Memory B cell (primary cell): ENCODE measurements at places on chromosomes 16 and 17.

DNA sequence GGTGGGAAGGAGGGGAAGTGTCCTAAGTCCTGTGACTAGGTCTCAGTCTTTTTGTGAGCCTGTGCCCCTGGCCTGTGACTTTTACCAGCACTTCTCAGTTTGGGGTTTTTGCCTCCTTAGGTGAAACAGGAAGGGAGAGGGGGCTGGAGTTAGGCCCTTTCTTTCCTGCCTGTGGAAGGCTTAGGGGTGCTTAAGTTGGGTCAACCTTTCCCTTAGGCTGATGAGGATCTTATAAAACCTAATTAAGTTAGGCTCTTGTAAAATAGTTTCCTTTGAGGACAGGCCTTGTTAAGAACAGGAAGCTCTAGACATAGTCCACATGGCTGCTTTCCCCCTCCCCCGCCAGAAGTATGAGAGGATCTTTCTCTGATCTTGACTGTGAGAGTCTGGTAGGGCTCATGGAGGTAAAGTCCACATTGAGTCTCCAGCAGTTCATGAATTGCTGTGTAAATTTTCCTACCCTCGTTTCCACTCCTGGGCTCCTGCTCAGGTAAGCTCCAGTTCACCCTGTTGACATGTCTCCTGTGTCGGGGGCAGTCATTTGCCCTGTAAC is 17.0 kb upstream of the DNASE1 start:
- no peak for DNase-seq

GRCh38 chr17:2048805-2049204 is 6.1 kb upstream of the HIC1 start:
- no peak for DNase-seq

DNA sequence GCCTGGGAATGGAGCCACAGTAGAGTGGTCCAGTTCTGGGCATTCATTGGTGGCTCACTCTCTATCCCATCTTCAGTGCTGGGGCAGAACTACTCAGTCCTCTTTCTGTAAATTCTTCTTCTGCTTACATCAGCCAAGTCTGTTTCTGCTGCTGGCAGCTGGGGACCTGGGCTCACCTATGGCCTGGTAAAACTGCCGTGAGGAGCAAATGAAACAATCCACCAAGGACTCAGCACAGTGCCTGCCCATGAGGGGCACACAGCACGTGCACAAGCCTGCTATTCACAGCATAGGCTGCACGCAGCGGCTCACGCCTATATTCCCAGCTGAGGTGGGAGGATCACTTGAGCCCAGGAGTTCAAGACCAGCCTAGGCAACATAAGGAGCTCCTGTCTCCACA is 30.9 kb upstream of the SNN start:
- no peak for DNase-seq

GRCh38 chr17:57588086-57588485 is 157.0 kb downstream of the CCDC182 start:
- no peak for DNase-seq

GRCh38 chr16:86430814-86431213 is 79.5 kb upstream of the FOXF1 start:
- no peak for DNase-seq

DNA sequence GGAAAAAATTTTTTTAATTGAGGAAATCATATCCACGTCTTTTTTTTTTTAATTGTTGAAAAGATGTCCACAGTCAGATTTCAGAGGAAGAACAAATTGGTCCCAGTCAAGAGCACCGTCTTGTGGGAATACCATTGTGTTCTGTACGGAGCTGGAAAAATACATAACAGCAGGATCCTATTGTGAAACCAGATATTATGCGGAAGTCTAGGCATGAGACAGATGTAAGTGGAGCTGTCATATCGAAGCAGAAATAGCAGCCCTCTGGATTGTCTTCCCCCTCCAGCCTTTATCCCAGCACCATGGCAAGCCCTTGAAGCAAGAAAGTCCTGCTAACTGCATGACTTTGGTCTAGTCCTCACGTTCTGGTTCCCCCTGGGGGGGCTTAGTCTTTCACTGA is 391.6 kb upstream of the ASIC2 start:
- DNase-seq, result no peak

- DNase-seq, result no peak
Measured at GRCh38 chr17:38881600-38882191, 11.8 kb downstream of the LASP1 start.

- DNase-seq, result no peak
Measured at GRCh38 chr17:61335105-61335844, 64.4 kb upstream of the TBX2 start.

GRCh38 chr16:24075302-24075701 is 180.8 kb upstream of the CACNG3 start:
- no peak for DNase-seq

GRCh38 chr16:50694206-50694605 is 800 bp downstream of the NOD2 start:
- DNase-seq, result no peak

GRCh38 chr16:89200850-89201411 is 594 bp upstream of the SLC22A31 start:
- DNase-seq, result no peak

- DNase-seq, result no peak
Measured at GRCh38 chr17:1058423-1059130, 61.6 kb downstream of the TIMM22 start.

DNA sequence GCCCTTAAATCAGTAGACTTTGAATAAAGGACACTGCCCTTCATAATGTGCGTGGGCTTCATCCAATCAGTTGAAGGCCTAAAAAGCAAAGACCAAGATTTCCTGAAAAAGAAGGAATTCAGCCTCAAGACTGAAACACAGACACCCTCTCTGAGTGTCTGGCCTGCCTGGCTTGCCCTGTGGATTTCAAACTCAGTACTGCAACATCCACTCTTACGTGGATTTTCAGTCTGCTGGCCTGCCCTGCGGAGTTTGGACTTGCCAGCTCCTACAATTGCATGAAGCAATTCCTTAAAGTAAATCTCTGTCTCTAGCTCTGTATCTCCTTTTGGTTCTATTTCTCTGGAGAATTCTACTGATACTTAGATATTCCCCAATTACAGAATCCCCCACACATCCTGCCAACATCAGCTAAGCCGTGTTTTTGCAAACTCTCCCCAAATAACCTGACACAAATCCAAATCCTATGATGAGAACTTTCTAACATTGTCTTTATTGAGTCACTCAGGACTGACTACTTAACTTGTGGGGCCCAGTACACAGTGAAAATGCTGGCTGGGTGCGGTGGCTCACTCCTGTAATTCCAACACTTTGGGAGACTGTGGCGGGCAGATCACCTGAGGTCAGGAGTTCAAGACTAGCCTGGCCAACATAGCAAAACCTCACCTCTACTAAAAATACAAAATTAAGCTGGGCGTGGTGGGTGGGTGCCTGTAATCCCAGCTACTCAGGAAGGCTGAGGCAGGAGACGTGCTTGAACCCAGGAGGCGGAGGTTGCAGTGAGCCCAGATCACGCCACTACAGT is 7.2 kb upstream of the TNFRSF17 start:
- DNase-seq, result no peak

DNA sequence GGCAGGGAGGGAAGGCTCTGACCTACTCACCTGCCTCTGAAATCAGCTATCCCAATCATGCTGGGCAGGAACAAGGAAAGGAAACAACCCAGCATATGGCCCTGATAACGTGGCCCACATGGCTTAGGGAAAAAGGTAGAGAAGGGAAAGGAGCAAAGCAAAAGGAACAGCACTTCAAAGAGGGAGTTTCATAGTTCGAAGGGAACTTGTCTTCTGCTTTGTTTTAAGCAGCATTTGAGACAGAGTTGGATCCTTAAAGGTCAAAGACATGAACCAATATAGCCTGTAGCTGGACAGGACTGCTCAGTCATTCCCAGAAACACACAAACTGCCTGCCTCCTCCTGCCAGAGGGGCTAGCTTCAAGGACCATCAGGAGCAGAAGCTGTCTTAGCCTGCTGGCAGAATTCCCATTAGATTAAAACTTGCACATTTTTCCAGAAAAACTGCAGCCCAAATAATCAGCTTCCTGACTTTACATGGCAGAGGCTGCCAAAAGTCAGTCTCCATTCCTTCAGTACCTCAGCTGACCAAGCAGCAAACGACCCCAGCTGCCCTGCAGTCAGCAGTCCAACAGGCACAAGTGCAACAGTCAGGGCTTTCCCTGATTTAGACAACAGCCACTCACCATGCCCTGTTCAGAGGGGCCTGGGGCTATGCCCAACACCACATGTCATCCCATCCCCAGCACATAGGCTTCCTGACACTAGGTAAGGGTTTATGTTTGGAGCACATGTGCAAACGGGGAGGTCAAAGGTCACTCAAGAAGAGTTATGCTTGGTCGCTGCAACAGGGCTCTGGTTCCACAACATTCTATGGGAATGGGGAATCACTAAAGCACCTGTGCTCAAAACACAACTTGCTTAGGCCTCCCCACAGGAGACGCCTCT is 32.5 kb downstream of the RANBP10 start:
- no peak for DNase-seq

DNA sequence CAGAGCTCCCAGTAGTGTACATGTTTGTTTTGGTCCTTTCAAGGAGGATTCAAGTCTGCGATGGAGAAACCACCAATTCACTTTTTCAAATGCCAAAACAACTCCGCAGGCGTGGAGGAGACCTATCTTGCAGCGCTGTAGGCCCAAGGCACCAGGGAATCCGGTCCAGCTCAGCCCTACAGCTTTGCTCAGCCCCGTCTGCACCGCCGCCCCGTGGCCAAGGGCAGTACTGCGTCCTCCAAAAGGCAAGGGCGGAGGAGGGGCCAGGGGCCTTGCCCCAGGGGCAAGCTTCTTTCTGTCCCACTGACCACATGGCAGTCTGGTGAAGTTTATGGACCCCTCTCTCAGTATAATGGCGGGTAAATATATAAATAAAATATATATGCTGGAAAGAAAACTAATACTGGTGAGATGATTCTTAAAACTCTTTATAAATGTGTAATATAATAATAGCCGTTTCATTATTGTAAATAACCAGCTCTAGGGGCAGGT is 709 bp upstream of the CD300LG start:
- peak; percentile 89 for DNase-seq

- DNase-seq, result no peak
Measured at GRCh38 chr17:50461550-50462132, 7.0 kb downstream of the CHAD start.

GRCh38 chr17:2929881-2930533 is 133.4 kb downstream of the OR1D5 start:
- peak; percentile 32 for DNase-seq

GRCh38 chr16:65842067-65842466 is 524.4 kb upstream of the CDH5 start:
- no peak for DNase-seq

DNA sequence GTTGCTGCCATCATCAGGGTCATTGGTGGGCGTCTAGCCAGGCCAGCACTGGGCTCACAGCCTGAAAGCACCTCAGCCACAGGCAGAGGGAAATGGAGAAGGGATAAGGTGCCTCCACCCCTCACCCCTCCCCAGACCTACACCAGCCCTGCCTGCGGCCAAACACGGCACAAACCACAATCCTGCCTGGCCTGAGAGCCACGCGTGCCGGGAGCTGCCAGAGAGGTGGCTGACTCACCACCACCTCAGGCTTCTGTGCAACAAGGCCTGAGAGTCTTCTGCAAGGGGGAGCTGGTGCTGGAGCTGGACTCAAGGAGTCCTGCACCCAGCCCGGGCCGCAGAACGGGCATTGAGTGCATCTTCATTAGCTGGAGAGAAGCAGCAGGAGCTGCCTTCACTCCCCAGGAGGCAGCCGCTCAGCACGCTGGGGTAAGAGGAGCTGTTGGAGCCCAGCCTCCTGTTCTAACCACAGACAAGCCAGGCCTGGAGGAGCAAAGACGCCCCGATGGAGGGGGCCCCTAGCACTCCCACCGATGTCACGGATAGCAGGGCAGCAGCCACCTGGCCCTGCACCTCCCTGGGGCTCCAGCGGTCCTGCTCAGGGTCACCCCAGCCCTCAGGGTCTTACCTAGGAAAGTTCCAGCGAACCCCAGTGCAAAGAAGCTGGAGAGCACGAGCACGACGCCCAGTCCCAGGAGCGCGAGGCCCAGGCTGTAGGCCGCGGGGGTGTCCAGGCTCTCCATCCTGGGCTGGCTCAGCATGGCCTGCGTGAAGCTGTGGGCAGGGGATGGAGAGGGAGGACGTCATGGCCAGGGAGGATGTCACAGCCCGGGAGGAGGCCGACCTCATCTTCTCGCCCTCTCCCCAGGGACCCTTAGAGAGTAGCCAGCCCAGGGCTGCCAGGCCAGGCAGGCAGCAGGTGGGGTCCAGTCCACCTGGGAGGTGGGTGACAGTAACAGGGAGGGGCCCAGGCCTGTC is 16.0 kb upstream of the RASD1 start:
- DNase-seq, result no peak

GRCh38 chr17:60156746-60157145 is 7.0 kb downstream of the CA4 start:
- DNase-seq, result no peak

DNA sequence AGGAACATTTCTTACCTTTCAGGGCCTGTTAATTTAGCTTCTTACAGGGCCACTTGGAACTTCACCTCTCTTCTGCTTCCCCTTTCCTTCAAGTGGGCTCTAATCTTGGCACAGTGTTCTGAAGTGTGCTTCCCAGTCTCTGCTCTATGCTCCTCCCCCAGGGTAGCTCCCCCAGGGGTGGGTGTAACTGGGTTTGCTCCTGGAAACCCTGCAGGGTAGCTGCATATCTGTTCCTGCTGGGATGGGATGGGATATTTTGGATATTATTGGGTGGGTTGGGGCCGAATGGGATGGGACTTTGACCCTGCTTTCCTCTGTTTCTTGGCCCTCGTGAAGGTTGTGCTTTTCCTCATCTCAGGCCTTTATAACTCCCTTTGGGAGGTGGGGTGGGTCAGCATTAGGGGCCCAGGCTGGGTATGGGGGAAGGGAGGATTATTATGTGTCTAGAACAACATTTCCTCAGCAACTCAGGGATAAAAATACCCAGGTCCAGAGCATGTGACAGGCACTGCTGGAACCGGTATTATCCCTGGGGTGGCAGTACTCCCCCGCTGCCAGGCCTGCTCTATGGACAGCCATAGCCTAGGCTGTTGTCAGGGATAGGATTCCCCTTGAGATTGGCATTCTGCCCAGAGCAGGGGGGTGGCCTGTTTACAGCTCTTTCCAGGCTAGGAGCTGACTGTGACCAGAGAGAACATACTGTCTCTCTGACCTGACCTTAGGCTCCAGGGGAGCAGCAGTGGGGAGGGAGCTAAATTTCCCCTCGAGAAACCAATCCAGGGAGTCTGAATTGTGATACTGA is 5.0 kb downstream of the NFE2L1 start:
- DNase-seq, result no peak

DNA sequence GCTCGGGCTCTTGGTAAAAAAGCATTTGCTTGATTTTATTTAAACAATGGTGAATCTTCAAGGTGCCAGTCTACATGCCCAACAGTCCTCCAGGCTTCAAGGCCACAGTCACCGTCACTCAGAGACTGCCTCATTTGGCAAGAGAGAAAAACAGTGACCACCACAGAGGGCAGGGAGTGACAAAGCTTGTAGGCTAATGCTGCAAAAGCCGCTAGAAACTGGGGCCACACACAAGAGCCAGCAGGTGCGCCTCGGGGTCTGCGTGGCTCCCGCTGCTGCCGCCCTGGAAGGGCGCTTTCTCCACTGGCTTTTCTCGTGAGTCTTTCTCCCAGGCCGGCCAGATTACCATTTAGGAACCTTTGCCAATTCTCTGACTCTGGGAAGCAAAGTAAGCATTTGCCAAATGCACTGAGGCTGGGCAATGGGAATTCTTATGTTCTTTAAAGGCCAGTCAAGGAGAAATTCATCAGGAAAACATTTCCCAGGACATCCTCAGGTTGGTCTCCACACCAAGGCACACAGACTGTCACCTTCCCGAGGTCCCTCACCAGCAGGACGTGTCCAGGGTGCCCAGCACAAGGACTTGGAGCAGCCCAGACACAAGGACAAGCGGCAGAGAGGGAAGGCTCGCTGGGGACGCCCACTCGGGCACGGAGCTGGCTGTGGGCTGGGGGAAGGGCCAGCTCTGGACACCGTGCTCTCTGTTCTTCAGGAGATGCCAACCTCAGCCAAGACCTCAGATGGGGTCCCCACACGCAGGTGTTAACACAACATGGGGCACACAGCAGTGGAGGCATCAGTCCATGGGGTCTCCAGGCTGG is 12.5 kb upstream of the C16orf95 start:
- DNase-seq, result no peak
